Endodermal cell (in vitro differentiated cells): ENCODE measurements at places on chromosomes 3 and 15. TPM values are rescaled to one million over a fixed set of nuclear protein-coding genes. Genes with fewer than 3 reads are reported as not detected.

The LRRC34 gene
- 5.2 to 5.8 TPM (median 5.6 TPM) in 3 replicates for total RNA-seq

- no peak for DNase-seq
- peaks cover 6% of the 10 kb centered on the region for H3K27me3 ChIP-seq
- H3K4me1 ChIP-seq, result no peaks in the 10 kb centered on the region
- no peak overlapping the region for H3K4me3 ChIP-seq
Observed at GRCh38 chr3:52063026-52063723, 6.8 kb upstream of the DUSP7 start.

DNA sequence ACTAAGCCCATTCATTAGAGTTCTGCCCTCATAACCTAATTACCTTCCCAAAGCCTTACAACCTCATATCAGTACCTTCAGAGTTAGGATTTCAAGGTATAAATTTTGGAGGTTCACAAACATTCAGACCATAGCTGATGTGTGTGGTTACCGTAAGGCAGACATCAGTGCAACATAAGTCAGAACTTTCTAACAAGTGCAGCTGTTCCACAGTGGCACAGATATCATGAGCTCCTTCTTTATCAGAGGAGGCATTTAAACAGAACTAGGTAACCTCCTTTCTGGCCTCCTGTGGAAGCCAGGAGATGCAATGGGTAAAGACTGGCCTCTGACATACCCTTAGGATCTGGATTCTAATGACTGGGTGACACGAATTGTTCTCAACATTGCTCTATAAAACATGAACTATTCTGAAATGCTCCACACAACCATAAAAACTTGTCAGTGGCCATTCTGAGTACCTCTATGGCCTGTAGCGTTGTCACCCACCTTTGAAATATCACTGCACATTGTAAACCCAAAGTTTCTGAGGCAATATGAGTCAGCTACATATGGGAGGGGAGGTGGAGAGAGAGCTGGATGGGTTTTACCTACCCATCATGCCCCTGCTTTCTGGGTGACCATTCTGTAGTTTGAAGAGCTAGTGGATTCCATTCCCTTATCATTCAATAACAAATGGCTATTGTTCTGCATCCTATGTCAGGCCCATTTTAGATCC, 546.0 kb upstream of the TBL1XR1 start:
- no peak overlapping the region for H3K4me3 ChIP-seq
- no peak for DNase-seq
- no peak overlapping the region for H3K27ac ChIP-seq
- no peaks in the 10 kb centered on the region for H3K4me1 ChIP-seq
- no peaks in the 10 kb centered on the region for H3K27me3 ChIP-seq

DNA sequence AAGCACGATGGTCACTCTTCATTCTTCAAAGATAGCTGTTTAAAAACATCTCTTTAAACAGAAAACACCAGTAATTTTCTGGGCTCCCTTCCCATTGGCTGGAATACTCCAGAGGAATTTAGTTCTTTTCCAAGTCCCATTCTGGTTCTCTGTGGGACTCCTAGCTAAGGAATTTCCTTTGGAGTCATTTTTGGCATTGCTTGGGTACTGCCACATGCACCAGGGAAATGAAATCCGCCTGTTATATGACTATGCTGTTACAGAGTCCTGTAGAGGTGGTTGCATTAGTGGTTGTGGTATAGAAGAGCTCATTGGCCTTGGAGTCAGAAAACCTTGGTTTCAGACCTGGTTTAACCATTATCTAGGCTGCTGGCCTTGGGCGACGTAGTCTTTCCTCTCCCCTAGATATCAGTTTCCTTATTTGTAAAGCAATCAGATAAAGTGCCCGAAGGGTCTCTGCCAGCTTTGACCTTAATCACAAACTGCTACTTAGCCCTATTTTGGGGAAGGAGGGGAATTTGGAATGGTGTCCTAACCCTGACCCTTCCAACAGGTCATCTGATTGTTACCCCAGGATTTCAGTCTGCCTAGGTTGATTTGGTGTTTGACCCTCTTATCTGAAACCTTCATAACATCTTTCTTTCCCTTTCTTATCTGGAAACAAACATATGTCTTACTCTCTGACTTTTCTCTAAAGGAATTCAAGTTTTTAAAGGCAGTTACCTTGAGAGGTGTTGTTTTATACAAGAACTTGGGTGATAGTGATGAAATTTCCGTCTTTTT, 13.4 kb downstream of the RTP1 start:
- peaks cover 9% of the 10 kb centered on the region for H3K4me1 ChIP-seq
- H3K27me3 ChIP-seq, result no peaks in the 10 kb centered on the region
- H3K4me3 ChIP-seq, result peak overlapping the region; percentile 5
- no peak overlapping the region for H3K27ac ChIP-seq
- no peaks in the 10 kb centered on the region for H3K36me3 ChIP-seq
- DNase-seq, result peak; percentile 54

- H3K36me3 ChIP-seq, result no peaks in the 10 kb centered on the region
- DNase-seq, result peak; percentile 79
- H3K4me3 ChIP-seq, result no peak overlapping the region
- no peaks in the 10 kb centered on the region for H3K4me1 ChIP-seq
- no peaks in the 10 kb centered on the region for H3K27me3 ChIP-seq
Observed at GRCh38 chr3:157045238-157045850, 114.6 kb downstream of the CCNL1 start.

GRCh38 chr3:194840661-194841514, 155.2 kb downstream of the FAM43A start:
- H3K4me3 ChIP-seq, result no peak overlapping the region
- H3K27ac ChIP-seq, result no peak overlapping the region
- peaks cover 5% of the 10 kb centered on the region for H3K4me1 ChIP-seq
- no peaks in the 10 kb centered on the region for H3K27me3 ChIP-seq

The RNF123 gene
- total RNA-seq, result 42.0 and 47.6 TPM in 2 replicates

The RLBP1 gene
- total RNA-seq, result not detected in 2 replicates

DNA sequence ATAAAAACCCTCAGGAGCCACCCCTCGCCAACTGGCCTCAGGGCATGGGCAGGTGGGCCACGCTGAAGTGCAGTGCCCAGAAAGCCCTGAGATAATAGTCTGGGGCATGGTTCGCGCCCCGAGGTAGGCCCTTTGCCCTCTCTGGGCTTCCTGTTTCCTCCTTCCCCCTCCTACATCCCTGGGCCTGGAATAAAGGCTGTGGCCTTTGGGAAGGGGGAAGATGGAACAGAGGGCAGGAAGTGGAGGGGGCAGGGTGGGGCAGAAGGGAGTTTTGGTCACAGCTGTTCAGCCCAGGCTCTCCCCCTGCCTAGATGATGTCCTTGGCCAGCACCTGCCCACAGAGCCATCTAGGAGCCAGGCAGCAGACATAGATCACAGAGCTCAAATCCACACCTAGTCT, 11.3 kb downstream of the CSRNP1 start:
- no peaks in the 10 kb centered on the region for H3K4me1 ChIP-seq
- H3K36me3 ChIP-seq, result peaks cover 69% of the 10 kb centered on the region
- no peak overlapping the region for H3K4me3 ChIP-seq
- H3K27me3 ChIP-seq, result no peaks in the 10 kb centered on the region

- H3K27me3 ChIP-seq, result no peaks in the 10 kb centered on the region
- peaks cover 3% of the 10 kb centered on the region for H3K4me1 ChIP-seq
- H3K27ac ChIP-seq, result no peak overlapping the region
- H3K4me3 ChIP-seq, result no peak overlapping the region
Observed at GRCh38 chr3:95926904-95927501, 887.4 kb upstream of the EPHA6 start.
